ENCODE measurements at places on chromosomes 7 and 10.

- DNase-seq, result no peak
Measured at GRCh38 chr10:72355214-72355555, 466 bp upstream of the DNAJB12 start.

GRCh38 chr10:6171881-6172695 lies 30.6 kb upstream of the PFKFB3 start:
- no peak for DNase-seq

DNA sequence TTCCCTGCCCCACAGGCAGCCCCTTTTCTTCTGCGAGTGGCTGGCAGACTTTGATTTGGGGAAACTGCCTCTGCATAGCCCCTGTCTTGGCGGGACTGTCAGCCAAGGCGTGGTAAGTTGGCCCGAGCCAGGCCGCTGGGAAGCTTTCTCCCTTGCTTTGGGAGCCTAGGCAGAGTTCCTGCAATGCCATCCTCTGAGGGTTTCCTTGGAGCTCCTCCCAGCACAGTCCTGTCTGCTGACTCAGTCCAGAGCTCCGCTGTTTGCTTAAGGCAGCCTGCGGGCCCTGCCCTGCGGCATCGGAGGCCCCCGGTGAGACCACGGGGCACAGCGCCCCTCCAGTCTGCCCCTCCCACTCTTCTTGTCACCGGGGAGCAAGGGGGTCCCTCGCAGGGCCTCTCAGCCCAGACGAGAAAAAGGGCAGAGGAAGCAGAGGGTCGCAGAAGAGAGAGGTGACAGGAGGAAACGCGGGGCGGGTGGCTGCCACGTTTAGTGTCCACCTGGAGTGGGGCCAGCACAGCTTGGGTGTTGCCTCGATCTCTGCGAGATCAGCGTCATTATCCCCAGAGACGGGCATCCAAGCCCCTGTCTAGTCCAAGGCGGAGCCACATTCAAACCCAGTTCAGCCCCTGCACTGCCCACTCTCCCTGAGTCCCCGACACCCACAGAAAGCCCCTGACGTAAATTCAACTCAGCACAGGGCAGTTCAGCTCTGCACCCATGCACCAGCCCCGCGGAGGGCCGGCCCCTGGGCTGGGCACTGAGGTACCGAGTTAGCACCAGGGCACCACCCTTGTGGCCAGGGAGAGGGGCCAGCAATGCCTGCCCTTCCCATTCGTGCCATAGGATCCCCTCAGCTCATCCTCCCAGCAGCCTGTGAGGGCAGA lies 59.0 kb upstream of the CHST15 start:
- peak; percentile 39 for DNase-seq

DNA sequence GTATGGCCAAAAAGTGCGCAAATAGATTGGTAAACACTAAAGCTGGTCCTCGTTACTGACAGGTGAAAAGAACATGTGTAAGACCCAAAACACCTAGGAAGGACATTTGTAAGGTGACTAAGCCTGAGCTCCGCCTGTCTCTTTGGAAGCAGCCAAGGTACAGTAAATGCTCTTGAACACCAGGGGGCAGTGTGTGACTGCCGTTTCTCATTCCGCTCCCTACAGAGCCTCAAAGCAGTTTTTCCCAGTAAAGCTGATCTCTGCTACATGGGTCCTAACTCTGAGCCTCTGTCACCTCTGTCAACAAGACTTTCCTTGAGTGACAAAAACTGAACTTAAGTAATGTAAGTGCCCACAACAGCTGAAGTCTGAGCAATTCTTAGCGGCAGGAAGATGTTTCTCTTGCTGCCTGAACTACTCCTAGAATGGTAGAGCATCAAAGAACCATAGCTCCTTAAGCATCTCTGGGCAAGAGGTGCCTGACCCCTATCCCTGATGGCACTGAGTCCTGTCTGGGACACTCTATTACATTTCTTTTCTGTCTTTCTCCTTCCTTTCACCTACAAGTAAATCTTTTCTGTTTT lies 238.0 kb upstream of the INHBA start:
- peak; percentile 11 for DNase-seq

DNA sequence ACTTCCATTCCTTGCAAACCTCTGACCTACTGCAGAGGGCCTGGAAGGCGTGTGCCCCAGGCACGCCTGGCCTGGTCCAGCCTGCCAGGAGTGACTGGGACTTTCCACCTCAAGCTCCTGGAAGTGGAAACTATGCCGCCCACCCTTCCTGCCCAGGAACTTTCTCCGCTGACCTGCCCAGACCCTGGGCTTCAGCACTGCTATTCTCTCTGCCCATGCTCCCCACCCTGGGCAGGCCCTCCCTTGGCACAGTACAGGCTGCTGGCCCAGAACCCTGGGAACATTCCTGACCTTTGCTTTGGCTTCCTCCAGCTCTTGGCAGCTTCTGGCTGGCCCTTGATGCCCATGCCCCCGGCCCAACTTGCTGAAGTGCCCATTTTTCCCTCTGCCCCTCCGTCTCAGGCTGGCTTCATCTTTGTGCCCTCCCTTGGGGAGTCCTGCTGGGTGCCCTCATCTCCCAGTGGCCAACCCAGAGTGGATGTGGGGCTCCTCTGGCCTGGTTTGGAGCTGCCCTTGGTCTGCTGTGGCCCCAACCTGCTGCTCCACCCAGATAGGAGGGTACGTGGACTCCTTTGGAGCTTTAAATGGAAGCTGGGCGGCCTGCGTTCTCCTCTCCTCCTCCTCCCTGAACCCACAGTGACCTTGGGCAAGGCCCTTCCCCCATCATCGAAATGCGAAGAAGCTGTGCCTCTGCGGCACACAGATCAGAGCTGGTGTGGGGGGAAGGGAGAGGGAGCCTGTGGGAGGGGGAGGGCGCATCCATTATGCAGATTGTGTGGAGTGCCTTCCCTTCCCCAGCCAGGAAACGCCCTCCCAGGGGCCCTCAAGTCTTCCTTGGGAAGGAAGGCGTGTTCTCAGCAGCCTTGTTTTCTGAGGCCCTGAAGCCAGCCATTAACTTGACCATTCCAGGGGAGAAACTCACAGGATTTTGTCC lies 3.4 kb downstream of the MMRN2 start:
- DNase-seq, result no peak

- DNase-seq, result no peak
Measured at GRCh38 chr7:113880559-113880958, 38.2 kb downstream of the PPP1R3A start.

GRCh38 chr7:131586759-131587158 lies 30.3 kb upstream of the PODXL start:
- DNase-seq, result no peak

DNA sequence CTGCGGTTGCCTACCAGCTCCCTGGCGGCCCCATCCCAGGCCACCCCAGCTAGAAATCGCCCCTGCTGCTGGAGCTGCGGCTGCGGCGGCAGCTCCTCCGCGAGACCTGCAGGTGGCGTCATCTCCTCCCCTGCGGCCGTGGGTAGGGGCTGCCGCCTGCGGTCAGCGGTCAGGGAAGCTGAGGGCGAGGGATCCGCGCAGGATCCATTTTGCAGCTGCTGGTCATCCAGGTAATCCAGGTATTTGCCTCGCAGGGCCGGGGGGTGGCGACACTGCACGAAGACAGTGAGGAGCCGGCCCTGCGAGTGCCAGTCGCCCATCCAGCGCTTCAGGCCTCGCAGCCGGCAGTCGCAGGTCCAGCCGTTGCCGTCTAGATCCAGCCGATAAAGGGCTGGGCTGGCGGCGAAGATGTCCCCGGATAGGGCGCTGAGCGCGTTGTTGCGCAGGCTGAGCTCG lies 1.5 kb downstream of the TRIL start:
- DNase-seq, result peak; percentile 40

GRCh38 chr7:127895814-127896280 lies 135.4 kb downstream of the LRRC4 start:
- DNase-seq, result no peak

DNA sequence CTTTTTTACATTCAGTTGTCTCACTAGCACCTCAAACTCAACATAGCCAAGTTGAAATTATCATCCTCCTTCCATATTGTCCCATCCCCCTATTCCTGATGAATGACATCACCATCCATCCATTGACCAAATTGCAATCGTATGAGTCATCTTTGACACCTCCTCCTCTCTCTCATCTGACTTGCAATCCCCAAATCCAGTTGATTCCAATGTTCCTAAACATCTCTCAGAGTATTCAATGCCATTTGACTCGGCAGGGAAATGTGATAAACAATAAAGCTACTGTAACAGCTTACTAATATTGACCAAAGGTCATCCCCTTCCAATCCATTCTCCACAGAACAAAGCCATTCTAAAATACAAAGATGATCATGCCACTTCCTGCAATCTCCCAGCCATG lies 1047.8 kb downstream of the NRG3 start:
- DNase-seq, result no peak

All from NCI-H345 (cell line).